ENCODE measurements at places on chromosomes 6 and 20.

DNA sequence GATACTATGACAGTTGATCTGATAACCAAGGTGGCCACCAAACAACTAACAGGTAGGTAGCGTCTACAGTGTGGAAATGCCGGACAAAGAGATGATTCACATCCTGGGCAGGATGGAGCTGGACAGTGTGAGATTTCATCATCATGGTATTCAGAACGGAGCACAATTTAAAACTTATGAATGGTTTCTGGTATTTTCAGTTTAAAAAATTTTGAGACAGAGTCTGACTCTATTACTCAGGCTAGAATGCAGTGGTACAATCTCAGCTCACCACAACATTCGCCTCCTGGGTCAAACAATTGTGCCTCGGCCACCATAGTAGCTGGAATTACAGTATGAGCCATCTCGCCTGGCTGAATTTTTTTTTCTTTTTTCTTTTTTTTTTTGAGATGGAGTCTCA is 43.8 kb downstream of the CEP57L1 start:
- DNase-seq: peak; percentile 91

GRCh38 chr20:1122388-1123315 is 4.2 kb downstream of the PSMF1 start:
- no peak for DNase-seq

GRCh38 chr6:127069659-127070279 is 48.7 kb upstream of the RSPO3 start:
- peak; percentile 11 for DNase-seq

GRCh38 chr20:50725724-50726005 is 5.7 kb upstream of the PARD6B start:
- DNase-seq: no peak

DNA sequence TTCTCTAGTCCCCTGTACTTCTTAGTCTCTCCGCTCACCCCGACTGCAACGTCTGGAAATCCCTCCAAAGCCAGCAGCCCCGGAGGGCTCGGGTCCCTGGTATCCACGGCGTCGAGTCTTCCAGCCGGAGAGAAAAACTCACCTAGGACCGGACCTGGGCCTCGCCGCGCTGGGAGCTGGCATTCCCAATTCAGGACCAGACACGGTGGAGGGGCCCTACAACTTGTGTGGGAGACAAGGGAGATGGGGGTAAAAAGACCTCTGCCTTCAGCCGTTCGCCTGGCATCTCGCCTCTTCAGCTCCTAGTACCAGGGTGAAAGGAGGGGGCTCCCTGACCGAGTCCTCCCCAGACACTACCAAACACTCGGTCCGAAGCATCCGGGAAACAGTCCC is 64.3 kb downstream of the GPX5 start:
- DNase-seq: no peak
